ENCODE measurements at places on chromosomes 5 and 9.

GRCh38 chr5:154236536-154237375 is 46.2 kb downstream of the GALNT10 start:
- no peak for DNase-seq

- no peak for DNase-seq
Measured at GRCh38 chr5:78845470-78845869, 139.6 kb downstream of the ARSB start.

DNA sequence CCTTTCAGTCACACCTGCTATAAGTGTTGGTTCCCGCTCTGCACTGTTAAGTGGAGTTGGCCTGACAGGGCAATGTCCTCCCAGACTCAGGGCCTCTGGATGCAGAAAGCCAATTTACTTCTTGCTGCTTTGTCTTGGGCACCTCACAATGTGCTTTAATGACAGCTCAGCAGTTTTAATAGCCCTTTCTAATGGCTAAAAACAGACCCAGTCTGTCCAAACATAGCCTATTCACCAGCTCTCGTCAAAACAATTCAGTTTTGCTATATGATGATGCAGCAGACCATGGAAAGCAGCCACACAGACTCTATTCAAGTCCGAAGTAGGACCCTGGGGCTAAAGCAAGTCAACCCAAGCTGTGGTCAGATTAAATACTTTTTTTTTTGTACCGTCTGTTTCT is 529.1 kb upstream of the SEMA6A start:
- DNase-seq = no peak

GRCh38 chr5:16412556-16412955 is 53.0 kb downstream of the ZNF622 start:
- DNase-seq = no peak

GRCh38 chr5:168654211-168654721 is 75.1 kb upstream of the PANK3 start:
- DNase-seq = no peak

GRCh38 chr5:95076395-95077185 is 208.3 kb downstream of the MCTP1 start:
- DNase-seq = no peak

DNA sequence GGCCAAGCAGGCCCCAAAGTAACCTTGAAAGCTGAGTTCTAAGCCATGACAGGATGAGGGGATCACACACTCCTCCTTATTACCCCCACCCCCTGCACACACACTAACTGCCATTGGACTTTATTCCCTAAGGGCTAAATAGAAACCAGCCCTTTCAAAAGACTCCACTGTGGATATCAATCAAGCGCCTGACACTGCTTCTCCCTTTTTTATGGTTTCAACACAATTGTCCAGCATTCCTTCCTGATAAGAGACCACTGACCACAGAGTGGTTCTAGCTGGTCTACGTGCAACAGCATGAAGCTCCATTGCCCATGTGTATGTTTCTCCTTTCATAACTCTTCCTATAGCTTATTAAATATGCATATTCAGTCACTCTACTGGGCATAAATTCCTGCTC is 34.7 kb downstream of the PAEP start:
- no peak for DNase-seq

GRCh38 chr9:126424511-126424910 is 97.9 kb downstream of the MVB12B start:
- DNase-seq = no peak

DNA sequence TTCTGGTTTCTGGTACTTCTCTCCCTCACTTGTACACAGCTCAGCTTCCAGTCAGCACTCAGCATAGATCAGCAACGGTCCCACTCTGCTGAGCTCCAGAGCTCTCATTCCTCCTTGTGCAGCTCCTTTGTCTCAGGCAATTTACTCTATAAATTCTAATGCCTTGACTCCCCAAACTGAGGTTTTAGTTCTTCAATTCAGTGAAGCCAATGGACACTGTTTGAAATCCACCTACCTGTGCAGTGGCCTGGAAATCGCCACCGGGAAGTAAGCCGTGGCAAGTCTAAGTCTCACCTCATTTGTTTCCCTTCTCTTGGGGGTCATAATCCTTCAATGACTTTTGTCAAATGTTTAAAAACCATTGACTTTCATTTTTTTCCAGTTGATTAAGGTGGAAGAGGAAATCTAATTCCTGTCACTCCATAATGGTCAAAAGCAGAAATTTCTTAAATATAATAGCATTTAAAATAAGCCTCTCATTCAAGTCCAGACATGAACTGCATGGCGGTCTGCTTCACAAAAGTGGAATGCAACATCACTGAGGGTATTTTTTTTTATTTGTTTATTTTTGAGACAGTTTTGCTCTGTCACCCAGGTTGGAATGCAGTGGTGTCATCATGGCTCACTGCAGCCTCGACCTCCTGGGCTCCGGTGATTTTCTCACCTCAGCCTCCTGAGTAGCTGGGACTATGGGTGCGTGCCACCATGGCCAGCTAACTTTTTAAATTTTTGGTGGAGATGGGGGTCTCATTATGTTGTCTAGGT is 79.6 kb downstream of the C7 start:
- no peak for DNase-seq

DNA sequence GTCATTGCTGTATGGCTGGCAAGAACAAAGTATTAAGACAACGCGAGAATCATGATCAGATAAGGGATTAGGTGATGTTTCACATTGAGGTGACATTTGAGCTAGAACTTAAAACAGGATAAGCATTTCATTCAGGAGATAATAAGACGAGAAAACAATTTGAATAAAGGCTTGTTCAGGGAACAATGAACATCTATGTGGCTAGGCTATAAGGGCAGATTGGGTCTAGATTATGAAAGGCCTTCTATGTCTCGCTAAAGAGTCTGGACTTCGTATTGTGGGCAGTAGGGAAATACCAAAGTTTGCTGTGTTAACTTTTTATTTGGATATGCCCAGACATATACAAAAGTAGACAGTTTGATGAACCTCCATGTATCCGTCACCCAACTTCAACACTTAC is 6.9 kb downstream of the MRPL22 start:
- no peak for DNase-seq

DNA sequence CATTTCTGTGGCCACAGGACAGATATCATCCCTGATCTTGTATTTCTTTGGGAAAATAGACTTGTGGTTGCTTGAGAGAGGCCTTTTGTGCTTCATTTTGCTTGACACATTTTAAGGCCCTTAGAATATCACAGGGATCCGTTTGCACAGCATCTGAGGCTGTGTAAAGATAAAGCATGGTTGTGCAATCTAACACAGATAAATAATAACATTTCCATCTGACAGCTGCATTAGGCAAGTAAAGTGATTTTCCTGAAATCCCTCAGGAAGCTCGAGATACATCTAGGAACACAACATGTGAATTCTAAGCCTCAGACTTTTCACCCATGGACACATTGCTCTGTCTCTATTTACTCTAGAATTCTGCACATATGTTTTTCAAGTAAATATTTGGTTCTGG is 212.8 kb upstream of the ADAMTSL1 start:
- no peak for DNase-seq

GRCh38 chr5:58135571-58136335 is 324.1 kb downstream of the PLK2 start:
- no peak for DNase-seq

DNA sequence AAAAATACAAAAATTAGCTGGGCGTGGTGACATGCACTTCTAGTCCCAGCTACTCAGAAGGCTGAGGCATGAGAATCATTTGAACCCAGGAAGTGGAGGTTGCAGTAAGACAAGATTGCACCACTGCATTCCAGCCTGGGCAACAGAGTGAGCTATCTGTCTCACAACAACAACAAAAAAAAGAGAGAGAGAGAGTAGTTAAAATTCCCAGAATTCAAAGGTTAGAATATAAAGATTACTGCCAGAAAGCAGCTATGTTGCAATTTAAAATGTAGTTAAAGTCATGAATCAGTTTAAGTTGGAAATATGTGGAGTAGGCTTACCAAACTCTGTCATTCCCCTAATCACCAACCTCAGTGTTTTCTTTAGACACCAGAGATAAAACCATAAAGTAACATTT is 58.7 kb upstream of the SUSD1 start:
- DNase-seq = no peak

DNA sequence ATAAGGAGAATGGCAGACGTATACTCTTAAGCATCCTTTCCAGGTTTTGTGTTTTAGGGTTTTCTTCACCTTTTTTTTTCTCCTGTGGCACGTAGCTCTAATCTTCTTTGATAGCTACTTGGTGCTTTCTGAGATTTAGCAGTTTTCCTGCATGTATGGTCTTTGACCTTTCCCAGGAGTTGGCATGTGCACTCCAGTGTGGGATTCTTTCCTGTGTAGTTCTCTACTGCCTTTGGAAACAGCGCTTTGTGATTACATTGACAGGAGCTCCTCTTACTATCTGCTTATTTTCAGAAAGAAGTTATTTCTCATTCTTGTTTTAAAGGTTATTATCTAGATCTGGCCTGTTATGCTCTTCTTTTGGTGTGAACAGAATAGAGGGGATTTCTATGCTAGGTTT is 65.5 kb downstream of the UNC13B start:
- DNase-seq = no peak

DNA sequence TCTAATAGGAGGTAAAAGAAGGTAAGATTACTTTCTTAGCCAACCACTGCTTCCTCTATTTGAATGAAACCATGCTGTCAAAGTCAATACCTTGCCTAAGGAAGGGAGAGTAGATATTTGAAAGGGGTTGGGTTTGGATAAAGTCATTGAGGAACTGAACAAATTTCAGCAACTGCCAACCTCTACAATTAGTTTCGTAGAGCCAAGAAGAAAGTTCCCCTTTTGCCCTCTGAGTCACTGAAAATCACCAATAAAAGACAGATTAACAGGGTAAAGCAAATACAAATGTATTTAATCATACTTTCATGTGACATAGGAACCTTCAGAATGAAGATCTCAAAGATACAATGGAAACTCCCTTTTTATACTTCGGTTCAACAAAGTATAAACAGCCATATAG is 615.7 kb downstream of the GABRG2 start:
- DNase-seq = no peak

- no peak for DNase-seq
Measured at GRCh38 chr9:129383019-129383560, 205.0 kb upstream of the IER5L start.

DNA sequence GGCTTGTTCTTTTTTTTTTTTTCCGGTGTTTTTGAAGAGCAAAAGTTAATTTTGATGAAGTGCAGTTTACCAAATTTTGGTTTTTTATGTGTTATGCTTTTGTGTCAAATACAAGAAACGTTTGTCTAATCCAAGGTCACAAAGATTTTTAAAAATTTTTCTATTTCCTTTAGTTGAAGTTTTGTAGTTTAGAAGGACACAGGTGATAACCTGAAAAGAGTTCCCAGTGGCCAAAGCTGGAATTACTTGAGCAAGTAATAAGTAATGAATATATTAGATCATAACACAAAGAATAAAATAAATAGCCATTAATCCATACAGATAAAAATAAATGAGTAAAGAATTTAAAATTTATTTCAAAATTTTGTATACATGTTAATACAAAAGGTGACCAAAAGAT is 71.5 kb downstream of the FCHO2 start:
- no peak for DNase-seq

DNA sequence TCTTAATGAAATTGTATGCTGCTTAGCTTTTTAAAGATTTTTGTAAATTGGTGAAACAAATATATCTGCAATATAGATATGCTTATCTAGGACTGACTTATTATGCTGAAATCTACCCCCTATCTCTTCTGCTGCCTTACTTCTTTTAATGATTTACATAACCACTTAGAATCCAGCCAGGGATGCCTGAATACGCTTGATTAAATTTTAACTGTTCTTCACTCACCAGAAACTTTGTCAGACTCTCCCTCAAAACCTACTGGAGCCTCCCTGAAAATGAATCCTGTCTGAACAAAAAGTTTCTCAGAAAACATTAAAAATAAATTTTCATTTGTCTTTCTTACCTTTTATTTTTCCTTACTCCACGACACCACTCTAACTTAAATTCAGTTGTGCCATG is 111.7 kb downstream of the ST8SIA4 start:
- no peak for DNase-seq

GRCh38 chr9:75893106-75893505 is 2.6 kb downstream of the PCSK5 start:
- DNase-seq = no peak

DNA sequence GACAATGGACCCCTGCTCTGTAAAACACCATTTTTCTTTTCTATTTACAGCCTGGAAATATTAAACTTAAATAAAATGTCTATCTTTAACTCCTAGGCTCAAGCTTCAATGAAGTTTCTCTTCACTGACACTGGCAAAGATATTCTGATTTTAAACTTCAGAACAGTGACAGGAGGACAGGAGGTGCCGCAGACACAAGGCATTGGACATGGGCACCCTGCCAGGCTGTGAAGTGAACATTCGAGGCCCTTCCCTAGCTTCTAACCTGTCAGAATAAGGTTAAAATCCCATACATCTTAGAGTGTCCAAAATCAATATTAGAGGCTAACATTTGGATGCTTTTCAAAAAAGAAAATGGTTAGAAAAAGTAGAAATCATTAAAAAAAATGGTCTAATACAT is 9.2 kb downstream of the SEMA5A start:
- no peak for DNase-seq

DNA sequence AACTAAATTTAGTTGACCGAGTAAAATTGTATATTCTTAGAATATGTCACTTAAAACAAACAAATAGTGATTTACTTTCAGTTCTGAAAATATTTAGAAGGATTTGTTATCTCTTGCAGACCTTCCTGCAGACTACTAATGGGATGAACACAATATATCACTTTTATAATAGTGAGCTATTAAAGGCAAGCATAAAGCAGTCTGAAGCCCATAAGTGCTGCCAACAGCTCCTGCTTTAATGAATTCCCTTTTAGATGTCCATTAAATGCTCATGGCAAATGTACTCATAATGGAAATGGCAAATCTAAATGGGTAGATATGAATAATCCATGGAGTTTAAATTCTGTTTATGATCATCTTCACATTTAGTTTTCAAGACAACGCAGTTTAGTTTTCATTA is 170.2 kb downstream of the RANBP17 start:
- no peak for DNase-seq

GRCh38 chr5:94228791-94229190 is 389.6 kb downstream of the KIAA0825 start:
- DNase-seq = no peak

- DNase-seq = no peak
Measured at GRCh38 chr5:9564752-9565151, 18.9 kb upstream of the SEMA5A start.

DNA sequence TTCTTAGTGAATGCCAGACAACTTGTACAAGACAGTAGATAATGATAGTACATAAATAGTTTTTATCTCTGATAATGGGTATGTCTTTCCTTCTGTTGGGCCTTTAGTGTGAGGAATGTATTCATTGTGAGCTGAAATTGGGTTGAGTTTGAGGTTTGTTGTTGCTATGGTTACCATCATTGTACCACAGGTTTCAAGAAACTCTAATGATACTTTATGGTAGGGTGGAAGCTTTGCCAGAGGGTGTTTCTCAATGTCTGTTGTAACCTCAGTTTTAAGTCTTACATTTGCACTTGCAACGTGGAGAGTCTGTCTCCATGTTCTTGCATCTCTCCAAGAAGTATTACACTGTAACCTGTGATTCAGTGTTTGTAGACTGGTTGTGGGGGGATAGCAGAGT is 1550.1 kb downstream of the MAT2B start:
- no peak for DNase-seq

GRCh38 chr9:73146111-73146815 is 5.4 kb upstream of the ANXA1 start:
- DNase-seq = no peak

GRCh38 chr9:16309469-16310271 is 560.8 kb downstream of the BNC2 start:
- no peak for DNase-seq

GRCh38 chr9:38699337-38699736 is 20.6 kb downstream of the FAM240B start:
- DNase-seq = no peak
